ENCODE measurements at places on chromosomes 7 and 10.
A peak's percentile ranks its signal among the peaks of the same experiment; 100 is the strongest.

GRCh38 chr7:77797734-77798393, 370 bp downstream of the TMEM60 start:
- DNase-seq: no peak

DNA sequence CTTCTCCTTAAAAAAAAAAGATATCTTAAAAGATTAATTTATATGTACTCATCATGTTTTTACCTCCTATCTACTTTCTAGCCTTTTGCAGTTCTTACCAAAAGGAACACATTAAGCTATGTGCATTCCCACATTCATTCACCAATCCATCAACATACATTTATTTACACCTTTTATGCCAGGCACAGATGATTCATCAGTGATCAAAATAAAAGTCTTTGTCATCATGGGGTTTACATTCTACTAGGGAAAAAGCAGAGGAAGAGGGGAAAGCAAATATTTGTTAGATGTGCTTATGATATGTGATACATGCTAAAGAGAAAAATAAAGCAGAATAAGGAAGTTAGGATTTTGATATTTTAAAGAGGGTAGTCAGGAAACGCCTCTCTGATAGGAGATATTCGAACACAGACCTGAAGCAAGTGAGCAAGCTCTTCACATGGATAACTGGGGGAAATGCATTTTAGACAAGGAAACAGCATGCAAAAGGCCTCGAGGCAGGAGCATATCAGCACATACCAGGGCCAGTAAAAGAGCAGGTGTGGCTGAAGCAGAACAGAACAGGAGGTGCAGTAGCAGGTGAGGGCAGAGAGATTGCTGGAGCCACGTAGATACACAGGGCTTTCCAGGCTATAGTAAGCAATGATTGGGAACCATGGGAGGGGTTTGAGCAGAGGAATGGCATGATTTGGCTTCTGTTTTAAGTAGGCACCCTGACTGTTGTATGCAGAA, 67.4 kb downstream of the REEP3 start:
- DNase-seq: no peak

DNA sequence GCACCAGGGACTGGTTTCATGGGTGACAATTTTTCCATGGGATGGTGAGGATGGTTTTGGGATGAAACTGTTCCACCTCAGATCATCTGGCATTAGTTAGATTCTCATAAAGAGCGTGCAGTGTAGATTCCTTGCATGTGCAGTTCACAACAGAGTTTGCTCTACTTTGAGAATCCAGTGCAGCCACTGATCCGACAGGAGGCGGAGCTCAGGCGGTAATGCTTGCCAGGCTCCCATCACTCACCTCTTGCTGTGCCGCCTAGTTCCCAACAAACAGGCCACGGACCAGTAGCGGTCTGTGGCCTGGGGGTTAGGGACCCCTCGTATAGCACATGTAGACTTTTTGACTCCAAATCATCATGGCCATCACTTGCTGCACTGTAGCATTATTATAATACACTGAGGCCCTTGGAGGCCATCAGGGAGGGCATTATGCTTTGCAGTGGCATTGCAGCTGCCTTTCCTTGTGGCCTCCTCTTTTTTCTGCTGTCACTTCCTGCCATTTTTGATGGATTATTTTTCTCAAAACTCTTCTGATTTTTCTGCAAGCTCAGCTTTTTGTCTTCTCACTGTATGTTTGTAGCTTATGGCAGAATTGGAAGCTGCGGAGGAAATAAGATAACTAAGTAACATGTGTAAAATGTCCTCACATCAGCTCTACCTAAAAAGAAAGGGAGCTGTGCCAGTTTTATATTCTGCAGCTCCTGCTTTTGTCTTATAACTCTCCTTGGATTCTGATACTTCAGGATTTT, 18.5 kb downstream of the CSGALNACT2 start:
- DNase-seq: no peak

GRCh38 chr7:137909042-137909441, 62.3 kb upstream of the DGKI start:
- no peak for DNase-seq

DNA sequence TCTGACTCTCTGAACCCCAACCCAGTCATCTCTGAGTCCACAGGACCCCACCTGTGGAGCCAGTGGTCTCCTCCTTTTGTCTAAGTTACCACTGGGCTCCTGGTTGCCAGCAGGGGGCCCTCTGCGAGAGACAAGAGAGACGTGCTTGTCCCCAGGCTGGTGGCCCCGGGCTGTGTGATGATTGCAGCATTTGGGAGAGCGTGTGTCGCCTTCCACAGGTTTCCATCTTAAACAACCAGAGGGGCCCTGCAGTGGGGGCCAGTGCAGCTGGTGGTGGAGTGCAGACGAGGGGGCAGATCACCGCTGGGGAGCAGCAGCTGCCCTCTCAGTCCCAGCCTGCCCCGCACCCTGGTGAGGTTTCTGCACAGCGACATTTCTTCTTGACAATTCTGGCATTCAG, 122.4 kb upstream of the PPP2R2D start:
- no peak for DNase-seq

DNA sequence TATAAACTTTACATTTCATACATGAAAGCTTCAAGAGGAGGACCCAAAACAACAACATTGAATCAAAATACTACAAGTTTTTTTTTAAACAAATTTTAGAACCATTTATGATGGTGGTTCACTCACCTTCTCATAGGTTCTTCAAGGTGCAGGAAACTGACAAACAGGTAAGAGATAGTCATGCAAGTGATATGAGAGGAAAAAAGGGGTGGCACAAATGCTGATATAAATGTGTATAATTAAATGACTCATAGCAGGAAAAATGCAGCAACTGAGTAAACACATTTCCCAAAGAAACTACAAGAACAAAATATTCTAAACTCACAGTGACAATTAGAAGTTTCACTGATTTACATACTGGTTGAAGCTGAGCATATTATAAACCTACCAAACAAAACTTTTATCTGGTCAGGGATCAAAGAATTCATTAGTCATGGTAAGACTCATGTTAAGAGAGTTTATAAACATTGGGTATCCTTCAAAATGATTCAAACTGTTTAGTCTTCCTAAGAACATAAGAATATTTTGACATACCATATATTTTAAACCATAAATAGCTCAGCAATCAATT, 14.1 kb downstream of the ZWINT start:
- DNase-seq: no peak

DNA sequence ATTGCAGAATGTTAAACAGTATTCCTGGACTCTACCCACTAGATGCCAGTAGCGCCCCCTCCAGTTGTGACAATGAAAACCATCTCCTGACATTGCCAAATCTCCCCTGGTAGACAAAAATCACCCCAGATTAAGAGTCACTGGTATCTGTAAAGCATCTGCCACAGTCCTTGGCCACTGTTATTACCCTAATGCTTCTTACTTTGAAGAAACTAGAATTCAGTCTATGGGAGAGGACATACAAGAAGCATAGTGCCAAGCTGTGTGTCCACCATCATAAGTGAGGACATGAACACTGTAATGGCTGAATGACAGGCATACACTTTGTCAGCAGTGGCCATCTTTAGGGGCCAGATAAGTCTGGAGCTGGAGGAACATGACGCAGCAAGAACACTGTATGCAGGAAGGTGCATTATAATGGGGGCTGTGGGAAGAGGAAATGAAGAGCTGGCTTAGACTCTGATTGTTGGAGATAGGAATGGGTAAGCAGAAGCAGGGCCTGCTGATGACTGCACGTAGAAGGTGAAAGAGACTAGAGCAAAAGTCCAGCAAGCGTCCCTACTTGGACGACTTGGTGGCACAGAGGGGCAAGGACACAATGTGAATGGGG, 32.5 kb downstream of the CBX3 start:
- no peak for DNase-seq

DNA sequence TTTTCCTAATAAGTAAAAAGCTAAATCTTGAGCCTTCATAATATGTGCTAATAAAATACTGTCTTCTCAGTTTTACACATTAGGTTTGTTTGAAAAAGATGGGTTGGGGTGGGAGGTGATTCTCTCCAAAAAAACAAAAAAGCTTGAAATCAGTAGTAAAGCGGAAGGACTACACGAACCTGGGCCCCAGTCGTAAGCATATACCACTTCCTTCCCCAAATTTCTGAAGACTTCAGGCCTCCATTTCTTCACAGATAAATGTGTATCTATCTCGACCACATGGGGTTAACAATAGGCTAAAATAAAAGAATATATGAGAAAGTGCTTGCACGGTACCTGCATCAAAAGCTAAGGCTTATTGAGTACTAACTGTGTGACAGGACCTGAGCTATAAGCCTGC, 51.6 kb upstream of the PAX2 start:
- DNase-seq: no peak

DNA sequence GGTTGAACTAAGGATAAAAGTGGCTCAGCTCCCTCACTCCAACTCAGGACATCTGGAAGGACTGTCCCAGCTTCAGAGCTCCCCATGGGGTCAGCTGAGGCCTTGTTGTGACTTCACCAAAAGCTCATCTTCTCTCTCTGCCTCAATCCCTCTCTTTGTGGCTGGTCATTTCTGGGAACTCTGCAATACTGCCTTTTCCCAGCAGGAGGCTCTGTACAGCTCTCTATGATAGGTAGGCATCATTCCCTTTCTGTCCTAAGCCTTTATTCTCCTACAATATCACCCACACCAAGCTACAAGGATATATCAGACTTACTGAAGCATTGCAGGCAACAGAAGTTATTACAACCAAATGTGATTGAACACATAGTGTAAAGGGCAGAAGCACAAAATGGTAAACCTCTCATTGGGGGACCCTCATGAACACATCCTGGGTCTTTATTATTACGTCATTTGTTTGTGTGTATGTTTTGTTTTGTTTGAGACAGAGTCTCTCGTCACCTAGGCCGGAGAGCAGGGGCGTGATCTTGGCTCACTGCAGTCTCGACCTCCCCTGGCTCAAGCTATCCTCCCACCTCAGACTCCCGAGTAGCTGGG, 36.7 kb upstream of the PRPS1L1 start:
- no peak for DNase-seq

- DNase-seq: no peak
Observed at GRCh38 chr7:28125431-28126409, 54.9 kb downstream of the JAZF1 start.

DNA sequence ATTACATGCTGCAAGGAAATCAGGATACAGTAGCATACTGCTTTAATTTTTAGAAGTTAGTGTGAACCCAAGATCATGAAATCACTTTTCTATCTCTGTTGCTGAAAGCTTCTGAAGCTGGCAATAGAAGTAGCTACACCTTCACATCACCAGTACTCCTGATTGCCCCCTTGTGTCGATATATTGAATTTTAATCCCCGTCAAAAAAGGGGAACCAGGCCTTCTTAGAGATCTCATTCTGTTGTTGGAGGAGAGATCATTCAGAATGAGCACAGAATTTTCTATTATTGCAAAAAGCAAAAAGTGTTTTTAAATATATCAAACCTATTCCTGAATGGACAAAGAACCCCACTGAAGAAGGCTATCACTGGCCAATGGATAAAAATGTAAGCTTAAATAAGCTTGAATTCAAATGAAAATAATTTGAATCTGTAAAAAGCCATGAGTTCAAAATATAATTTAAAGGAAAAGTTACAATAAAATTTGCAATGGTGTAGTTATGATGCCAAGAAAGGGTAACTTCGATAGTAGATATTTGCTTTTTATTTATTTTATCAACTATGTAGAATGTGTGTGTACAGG, 39.7 kb upstream of the TEX47 start:
- no peak for DNase-seq

DNA sequence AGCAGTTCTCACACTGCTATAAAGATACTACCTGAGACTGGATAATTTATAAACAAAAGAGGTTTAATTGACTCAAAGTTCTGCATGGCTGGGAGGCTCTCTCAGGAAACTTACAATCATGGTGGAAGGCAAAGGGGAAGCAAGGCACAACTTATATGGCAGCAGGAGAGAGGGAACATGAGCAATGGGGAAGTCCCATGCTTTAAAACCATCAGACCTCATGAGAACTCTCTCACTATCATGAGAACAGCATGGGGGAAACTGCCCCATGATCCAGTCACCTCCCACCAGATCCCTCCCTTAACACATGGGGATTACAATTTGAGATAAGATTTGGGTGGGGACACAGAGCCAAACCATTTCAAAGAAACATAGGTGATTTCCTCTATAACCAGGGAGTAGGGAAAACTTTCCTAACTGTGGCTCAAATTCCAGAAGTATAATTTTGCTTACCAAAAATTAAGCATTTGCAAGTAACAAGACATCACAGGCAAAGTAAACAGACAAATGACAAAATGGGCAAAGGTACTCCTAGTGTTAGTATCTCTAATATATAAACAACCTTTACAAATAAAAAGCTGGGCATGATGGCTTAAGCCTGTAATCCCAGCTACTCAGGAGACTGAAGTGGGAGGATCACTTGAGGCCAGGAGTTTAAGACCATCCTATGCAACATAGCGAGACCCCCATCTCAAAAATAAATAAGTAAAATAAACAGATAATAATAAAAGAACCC, 88.0 kb downstream of the KBTBD2 start:
- DNase-seq: no peak

- peak; percentile 14 for DNase-seq
Observed at GRCh38 chr10:100986952-100987684, at the start of the genes MRPL43 and TWNK. TSS of gene MRPL43 (minus strand) at chr10:100987497. CDS start at chr10:100987443, 54 bp downstream. TSS of gene TWNK (plus strand) at chr10:100987543. CDS start at chr10:100988211, 668 bp downstream.

GRCh38 chr10:92681306-92681834, 8.4 kb upstream of the HHEX start:
- no peak for DNase-seq

DNA sequence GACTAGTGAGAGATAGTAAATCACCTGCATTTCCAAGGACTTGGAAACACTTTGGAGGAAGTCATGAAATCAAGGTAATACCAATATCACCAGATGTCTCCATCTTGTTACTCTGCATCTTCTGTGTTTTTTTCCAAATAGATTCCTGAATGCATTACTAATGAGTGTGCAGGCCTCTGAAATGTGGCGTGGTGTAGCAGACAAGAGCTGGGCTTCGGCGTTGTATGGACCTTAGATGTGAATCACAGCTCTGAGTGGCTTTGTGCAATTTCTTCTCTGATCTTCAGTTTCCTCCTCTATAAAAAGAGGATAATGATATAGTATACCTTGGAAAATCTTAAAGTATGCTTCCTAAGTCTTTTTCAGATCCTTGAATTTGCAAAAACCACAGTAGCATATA, 9.6 kb upstream of the MYPN start:
- DNase-seq: no peak

DNA sequence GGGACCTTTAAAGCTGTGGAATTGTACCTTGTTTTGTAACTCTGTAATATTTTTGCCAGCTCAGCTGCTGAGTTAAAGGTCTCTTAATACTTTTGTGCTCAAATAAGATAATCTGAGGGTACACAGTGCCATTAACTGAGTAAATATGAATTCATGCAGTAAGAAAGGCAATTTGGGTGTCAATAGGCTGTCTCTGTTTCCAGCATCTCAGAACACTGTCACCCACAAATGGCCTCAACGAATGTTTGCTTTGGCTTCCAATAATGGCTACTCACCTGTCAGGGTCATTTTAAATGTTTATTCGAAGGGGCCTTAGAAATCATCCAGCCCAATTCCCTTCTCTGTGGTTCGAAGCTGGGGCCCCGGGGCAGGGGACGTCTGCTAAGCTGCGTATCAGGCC, 225.4 kb downstream of the ZMYND11 start:
- DNase-seq: no peak

- DNase-seq: no peak
Observed at GRCh38 chr7:124655990-124656389, 109.6 kb downstream of the GPR37 start.

- no peak for DNase-seq
Observed at GRCh38 chr10:104259456-104259855, 4.8 kb downstream of the GSTO1 start.
